ENCODE measurements at places on chromosomes 12 and 14. TPM values are rescaled to one million over a fixed set of nuclear protein-coding genes. Genes with fewer than 3 reads are reported as not detected.

GRCh38 chr14:80005561-80005960, 205.7 kb downstream of the DIO2 start:
- no peaks in the 10 kb centered on the region for H3K4me1 ChIP-seq
- no peaks in the 10 kb centered on the region for H3K27me3 ChIP-seq
- H3K36me3 ChIP-seq: no peaks in the 10 kb centered on the region
- H3K27ac ChIP-seq: no peak overlapping the region
- H3K4me3 ChIP-seq: no peak overlapping the region
- DNase-seq: no peak

Gene SIX6
- not detected for total RNA-seq

DNA sequence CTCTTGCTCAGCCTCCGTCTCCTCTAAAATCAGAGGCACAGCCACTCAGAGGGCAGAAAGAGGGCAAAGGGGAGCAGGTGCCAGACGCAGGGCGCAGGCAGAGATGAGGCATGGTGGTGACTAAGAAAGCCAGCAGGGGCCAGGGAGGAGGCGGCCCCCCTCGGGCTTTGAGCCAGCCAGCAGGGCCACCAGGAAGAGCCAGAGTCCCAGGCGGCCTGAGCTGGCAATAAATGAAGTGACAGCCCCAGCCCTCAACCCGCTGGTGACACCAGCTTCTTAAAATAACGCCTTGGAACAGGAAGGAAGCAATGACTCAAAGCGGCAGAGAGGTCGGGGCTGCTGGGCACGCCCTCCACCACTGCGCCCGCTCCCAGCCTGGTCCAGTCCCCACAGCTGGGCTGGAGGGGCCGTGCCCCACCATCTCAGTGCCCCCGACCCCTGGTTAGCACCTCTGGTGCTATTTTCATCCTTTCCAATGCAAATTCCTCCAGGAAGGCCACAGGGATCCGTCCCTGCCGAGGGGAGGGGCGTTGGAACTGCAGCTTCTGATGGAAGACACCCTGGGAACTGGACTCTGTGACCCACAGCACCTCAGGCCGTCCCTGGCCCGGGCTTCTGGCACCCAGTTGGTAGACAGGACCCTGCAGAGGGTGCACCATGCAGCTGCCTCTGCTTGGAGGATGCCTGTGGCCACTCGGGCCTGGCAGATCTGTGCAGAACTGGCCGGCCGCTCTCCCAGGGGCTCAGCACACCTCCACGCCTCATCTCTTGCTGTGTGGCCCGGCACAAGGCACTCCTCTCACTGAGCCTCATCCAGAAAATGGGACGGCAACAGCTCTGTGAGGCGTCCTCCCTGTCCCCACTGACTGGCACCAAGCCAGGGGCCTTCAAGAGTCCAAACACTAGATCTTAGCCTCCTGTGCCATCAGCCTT, 113.7 kb downstream of the NCOR2 start:
- peaks cover 95% of the 10 kb centered on the region for H3K4me1 ChIP-seq
- DNase-seq: peak; percentile 82
- no peaks in the 10 kb centered on the region for H3K36me3 ChIP-seq
- peak overlapping the region; percentile 53 for H3K4me3 ChIP-seq

GRCh38 chr12:223841-224240, 9.9 kb upstream of the SLC6A12 start:
- H3K4me1 ChIP-seq: peaks cover 8% of the 10 kb centered on the region
- H3K36me3 ChIP-seq: no peaks in the 10 kb centered on the region
- H3K27me3 ChIP-seq: peaks cover 43% of the 10 kb centered on the region
- H3K27ac ChIP-seq: no peak overlapping the region

Gene TIMELESS
- total RNA-seq: 7.5 TPM

GRCh38 chr12:27906658-27907473, 65.7 kb downstream of the PTHLH start:
- DNase-seq: no peak
- H3K4me3 ChIP-seq: no peak overlapping the region
- no peaks in the 10 kb centered on the region for H3K4me1 ChIP-seq
- H3K27me3 ChIP-seq: no peaks in the 10 kb centered on the region

GRCh38 chr14:65959563-65960024, 526.6 kb upstream of the CCDC196 start:
- H3K36me3 ChIP-seq: no peaks in the 10 kb centered on the region
- no peak for DNase-seq
- peaks cover 7% of the 10 kb centered on the region for H3K4me1 ChIP-seq
- H3K27me3 ChIP-seq: peaks cover 6% of the 10 kb centered on the region

Gene ESYT1
- total RNA-seq: 298 TPM

Gene SERPINA3
- total RNA-seq: 6.1 TPM

DNA sequence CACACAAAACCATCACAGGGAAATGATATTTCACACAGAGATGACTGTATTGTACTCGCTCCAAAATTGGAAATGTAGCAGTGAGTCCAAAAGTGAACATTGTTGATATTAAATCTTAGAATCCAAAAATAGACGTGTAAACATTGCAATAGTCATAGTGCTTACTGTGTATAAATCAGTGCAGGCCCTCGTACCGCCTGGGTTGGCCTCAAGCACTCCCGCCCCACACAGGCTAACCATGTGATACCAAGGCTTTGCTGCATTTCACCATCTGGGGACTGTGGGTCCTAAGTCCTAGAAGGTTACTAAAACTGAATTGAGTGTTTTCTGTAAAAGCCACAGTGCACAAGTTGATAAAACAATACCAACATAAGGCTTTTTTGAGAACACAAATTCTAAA, 107.3 kb downstream of the PPP2R5E start:
- H3K4me1 ChIP-seq: peaks cover 21% of the 10 kb centered on the region
- DNase-seq: no peak
- H3K36me3 ChIP-seq: no peaks in the 10 kb centered on the region
- H3K27ac ChIP-seq: no peak overlapping the region

DNA sequence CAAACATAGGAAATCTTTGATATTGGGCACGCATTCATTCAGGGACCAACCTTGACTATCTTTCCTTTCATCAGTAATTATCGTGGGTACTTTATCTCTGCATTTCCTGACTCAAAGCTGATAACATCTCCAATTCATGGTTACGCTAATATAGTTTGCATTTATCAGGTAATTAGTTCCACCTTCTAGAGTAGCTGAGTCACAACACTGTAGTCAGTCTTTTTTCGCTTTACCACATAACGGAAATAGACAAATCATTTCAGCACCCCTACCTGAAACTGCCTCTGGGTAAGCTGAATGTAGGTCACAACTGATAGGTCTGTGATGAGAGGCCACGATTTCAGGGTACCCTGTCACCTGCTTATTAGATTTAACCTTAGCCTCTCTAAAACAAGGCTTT, 36.7 kb upstream of the IL22 start:
- H3K27me3 ChIP-seq: peaks cover 3% of the 10 kb centered on the region
- H3K4me1 ChIP-seq: no peaks in the 10 kb centered on the region
- no peak overlapping the region for H3K4me3 ChIP-seq
- no peaks in the 10 kb centered on the region for H3K36me3 ChIP-seq

Gene KRT6C
- not detected for total RNA-seq

DNA sequence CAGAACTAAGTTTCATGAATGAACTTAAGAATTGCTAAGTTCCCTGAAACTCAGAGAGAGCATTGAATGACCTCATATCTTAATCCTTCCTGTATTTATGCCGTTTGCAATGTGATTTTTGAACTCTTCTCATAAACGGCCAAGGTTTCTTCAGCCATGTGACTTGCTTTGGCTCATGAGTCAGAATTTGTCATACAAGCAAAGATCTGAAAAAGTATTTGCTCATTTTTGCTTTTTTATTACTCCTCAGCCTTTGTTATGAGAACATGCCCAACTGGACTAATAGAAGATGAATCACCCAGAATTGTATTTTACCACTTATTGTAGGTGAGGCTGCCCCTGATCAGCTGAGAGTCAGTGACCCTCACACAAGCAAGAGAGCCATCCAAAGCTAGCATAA, 693.8 kb downstream of the BCL11B start:
- H3K27me3 ChIP-seq: peaks cover 5% of the 10 kb centered on the region
- H3K4me3 ChIP-seq: no peak overlapping the region
- H3K27ac ChIP-seq: no peak overlapping the region
- no peaks in the 10 kb centered on the region for H3K4me1 ChIP-seq
- H3K36me3 ChIP-seq: no peaks in the 10 kb centered on the region

GRCh38 chr12:2759733-2760132, 35.0 kb upstream of the FKBP4 start:
- no peaks in the 10 kb centered on the region for H3K4me1 ChIP-seq
- H3K27me3 ChIP-seq: peaks cover 22% of the 10 kb centered on the region
- DNase-seq: no peak
- no peak overlapping the region for H3K4me3 ChIP-seq
- H3K36me3 ChIP-seq: no peaks in the 10 kb centered on the region

- DNase-seq: no peak
- H3K4me1 ChIP-seq: no peaks in the 10 kb centered on the region
- H3K27ac ChIP-seq: no peak overlapping the region
- H3K4me3 ChIP-seq: no peak overlapping the region
These were observed 806.2 kb downstream of the GALC start for GRCh38 chr14:87186737-87187136.

Gene METTL25
- total RNA-seq: 19.0 TPM

- H3K27me3 ChIP-seq: peaks cover 2% of the 10 kb centered on the region
- no peaks in the 10 kb centered on the region for H3K36me3 ChIP-seq
- DNase-seq: no peak
- no peak overlapping the region for H3K4me3 ChIP-seq
- no peak overlapping the region for H3K27ac ChIP-seq
These were observed 6.7 kb downstream of the STAC3 start for GRCh38 chr12:57244312-57244696.

Gene TESPA1
- 215 TPM for total RNA-seq

DNA sequence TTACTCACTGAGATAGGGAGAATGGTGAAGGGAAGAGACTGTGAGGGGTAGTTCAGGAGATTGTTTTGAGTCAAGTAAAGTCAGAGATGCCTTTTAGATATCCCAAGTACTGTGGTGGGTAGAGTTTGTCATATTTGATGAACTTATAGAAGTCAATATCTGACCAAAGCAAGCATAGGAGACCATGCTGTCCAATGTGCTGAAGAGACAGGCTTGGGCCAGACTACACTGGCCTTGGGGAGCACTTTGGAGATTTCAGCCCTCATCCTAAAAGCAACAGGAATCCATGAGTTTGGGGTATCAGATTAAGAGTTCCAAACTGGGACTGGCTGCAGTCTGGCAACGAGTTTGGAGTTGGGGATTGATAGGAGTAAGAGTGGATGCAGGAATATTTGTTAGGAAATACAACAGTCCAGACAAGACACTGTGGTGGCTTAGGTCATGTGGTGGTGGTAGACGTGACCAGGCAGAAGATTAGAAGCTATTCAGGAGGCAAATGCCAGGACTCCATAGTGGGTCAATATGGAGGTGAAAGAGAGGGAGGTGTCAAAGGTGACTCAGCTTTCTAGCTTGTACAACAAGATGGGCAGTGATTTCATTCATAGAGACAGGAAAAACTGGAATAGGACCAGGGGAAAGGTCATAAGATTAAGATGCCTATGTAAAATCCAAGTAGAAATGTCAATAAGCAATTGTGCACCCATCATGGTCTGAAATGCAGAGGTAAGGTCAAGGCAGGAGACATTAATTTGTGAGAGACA, 81.9 kb downstream of the FAR2 start:
- H3K27ac ChIP-seq: no peak overlapping the region
- no peaks in the 10 kb centered on the region for H3K36me3 ChIP-seq
- H3K4me1 ChIP-seq: no peaks in the 10 kb centered on the region
- no peaks in the 10 kb centered on the region for H3K27me3 ChIP-seq

DNA sequence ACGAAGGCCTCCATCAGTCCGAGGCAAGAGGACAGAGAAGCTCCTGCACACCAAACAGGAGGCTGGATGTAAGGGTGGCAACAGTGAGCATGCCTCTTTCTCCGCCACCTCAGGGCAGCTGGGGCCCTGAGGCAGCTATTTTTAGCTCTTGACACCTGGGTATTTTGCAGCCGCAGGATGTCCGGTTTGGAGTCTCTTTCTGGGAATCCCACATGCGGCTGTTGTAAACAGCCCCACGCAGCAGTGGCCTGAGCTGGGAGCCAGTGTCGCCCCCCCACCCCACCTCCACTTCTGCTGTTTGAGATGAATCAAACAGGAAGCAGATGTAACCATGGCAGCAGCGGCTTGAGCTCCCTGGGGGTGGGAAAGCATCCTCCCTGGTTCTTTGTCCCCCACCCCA, 11.7 kb downstream of the HDAC7 start:
- peak overlapping the region; percentile 95 for H3K27ac ChIP-seq
- H3K4me3 ChIP-seq: peak overlapping the region; percentile 25
- no peaks in the 10 kb centered on the region for H3K27me3 ChIP-seq
- peaks cover 99% of the 10 kb centered on the region for H3K4me1 ChIP-seq
- peaks cover 26% of the 10 kb centered on the region for H3K36me3 ChIP-seq

DNA sequence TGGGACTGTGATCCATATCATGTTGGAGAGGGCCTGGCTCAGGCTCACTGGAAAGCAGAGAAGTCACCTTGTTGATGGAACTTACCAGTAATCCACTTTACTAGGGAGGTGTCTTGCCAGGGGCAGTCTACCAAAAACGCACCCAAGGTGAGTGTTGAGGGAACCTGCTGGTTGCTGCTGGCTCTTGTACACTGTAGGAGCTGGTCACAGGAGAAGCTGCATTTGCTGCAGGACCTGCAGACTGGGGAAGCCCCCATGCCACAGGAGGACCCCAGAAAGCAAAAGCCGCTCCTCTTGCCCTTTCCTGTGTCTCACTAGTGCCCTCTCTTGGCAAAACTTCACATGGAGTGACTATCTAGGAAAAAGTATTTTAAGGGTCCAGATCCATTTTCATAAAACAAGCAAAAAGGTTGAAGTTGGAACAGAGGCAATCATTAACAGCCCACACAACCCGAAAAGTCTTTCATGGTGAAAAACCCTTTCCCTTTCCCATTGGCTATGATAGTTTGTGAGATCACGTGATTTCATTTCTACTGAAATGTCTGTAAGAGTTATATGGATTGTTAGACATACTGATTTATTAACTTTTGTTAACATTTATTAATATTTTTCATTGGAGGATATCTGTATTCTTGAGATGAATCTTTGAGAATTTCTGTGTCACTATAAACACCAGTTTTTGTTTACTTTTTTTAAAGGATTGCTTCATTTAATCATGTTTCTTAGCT, 59.2 kb downstream of the RASSF8 start:
- peaks cover 6% of the 10 kb centered on the region for H3K27me3 ChIP-seq
- H3K4me1 ChIP-seq: no peaks in the 10 kb centered on the region
- DNase-seq: no peak
- H3K27ac ChIP-seq: no peak overlapping the region
- no peaks in the 10 kb centered on the region for H3K36me3 ChIP-seq
- no peak overlapping the region for H3K4me3 ChIP-seq

DNA sequence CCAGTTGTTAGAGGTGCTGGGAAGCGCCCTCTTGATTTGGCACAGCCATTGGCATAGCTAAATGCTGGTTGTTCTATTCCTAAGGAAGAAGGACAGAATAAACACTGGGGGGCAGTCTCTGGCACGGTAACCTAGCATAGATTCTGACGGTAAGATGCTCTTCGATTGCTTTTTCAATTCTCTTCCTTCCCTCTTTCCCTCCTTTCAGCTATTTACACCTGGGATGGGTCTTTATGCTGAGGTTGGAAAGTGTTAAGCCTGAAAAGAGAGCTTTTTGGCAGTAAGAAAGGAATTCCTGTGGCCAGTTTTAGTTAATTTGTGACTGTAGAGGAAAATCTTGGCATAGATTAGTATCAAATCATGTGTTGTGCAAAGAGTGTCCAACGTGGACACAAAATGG, 162.8 kb downstream of the SNAPC1 start:
- H3K36me3 ChIP-seq: no peaks in the 10 kb centered on the region
- DNase-seq: no peak
- no peaks in the 10 kb centered on the region for H3K27me3 ChIP-seq
- no peaks in the 10 kb centered on the region for H3K4me1 ChIP-seq
- H3K27ac ChIP-seq: no peak overlapping the region
- H3K4me3 ChIP-seq: no peak overlapping the region

Measured in T-cell (primary cell).